CD4-positive, alpha-beta T cell treated with Interleukin-6 at 100 ng/mL for 8 hours (primary cell): ENCODE measurements at places on chromosomes 1 and 21.

DNA sequence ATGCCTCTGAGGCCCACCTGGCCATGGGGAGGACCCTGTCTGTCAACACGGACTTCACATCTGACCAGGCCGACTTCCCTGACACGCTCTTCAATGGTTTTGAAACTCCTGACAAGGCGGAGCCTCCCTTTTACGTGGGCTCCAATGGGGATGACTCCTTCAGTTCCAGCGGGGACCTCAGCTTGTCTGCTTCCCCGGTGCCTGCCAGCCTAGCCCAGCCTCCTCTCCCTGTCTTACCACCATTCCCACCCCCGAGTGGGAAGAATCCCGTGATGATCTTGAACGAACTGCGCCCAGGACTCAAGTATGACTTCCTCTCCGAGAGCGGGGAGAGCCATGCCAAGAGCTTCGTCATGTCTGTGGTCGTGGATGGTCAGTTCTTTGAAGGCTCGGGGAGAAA, 101.8 kb downstream of the ADARB1 start:
- no peak for DNase-seq

DNA sequence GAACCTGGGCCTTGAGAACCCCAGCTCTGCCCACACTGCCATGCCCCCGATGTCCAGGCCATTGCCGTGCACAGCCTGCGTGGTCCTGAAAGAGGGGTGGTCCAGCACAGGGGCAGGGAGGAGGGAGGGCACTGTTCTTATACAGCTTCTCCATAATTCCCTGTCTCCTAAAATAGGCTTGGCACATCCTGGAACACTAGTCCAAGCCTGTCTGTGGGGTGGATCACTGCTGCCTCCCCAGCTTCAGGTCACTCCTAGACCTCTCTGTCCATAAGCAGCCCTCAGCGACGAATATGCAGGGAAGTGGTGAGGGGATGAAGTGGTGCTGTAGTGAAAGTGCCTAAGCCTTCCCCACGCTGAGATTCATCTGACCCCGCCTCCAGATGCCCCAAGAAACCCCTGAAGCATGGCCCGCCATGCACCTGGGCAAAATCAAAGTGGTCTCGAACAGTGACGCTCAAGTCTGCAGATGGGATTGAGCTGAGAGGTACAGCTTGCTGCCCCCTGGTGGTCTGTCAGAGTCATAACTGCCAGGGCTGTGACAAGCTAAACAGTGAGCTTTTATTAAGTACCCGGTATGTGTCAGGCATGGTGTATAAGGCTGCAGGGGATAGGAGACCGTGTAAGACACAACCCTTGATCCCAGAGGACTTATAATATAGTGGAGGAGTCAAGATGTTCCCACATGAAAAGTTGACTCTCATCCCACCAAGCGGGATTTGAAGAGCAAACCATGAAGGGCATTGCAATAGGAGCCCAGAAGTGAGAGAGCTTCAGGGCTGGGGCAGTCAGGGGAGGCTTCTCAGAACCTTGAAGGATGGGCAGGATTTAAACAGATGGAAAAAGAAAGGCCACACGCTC, 66.6 kb downstream of the FAM163A start:
- DNase-seq: peak; percentile 69

DNA sequence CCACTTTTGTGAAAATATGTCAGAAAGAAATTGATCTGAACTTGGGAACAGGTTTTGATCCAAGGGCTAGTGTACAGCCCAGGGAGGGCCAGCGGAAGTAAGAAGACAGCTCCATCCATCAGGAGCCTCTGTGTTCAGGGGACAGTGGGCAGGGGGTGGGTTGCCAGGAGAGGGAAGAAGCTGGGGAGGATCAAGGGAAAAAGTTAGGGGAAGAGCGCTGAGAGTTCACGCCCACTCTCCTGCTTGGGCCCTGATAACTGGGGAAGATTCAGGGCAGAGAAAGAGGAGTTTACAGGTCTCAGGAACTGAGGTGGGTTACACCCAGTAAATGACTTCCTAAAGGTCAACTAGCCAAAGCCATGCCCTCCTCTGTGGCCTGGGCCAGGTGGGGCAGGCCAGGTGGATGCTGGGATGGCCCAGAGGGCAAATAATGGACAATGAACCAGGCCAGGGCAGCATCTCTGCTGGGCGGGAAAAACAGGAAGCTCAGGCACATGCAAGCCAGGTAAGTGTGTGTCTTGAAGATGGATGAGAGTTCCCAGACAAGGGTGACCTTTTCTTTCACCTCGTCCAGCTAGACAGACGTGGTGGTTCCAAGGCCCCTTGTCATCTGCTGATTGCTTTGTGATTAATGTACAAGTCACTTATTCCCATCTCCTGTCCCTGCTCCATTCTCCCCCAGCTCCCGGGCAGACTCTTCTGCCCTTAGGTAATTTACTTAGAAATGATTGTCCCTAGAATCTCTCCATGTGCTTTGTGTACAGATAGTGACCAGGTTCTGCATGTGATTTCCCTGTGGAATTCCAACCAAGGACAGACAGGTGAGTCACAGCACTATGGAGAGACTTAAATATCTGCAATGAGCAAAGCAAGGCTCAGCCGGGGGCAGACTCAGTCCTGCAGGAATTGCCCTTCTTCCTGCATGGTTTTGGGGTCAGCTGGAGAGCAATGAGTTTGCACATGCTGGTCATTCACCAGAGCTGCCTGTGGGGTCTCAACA, 57.0 kb downstream of the MDM4 start:
- no peak for DNase-seq

GRCh38 chr1:15949453-15950245, 26.3 kb downstream of the ZBTB17 start:
- peak; percentile 84 for DNase-seq

DNA sequence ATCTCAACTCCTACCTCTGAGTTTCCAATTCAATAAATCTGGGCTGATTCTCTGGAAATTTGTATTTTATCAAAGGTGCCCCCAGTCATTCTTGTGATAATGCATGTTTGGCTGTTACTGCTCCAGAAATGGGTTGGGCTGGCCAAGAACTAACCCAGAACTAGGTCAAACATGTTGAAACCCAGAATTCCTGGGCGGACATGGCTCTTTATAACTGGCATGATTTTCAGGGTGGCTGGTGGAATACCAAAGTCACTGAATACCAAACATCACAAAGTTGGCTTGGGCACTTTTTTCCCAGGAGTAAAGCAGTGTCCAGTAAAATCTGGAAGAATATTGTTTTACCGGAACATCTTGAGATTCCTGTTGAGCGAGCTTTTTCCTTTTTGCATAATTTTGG, 89.4 kb upstream of the S1PR1 start:
- DNase-seq: no peak

DNA sequence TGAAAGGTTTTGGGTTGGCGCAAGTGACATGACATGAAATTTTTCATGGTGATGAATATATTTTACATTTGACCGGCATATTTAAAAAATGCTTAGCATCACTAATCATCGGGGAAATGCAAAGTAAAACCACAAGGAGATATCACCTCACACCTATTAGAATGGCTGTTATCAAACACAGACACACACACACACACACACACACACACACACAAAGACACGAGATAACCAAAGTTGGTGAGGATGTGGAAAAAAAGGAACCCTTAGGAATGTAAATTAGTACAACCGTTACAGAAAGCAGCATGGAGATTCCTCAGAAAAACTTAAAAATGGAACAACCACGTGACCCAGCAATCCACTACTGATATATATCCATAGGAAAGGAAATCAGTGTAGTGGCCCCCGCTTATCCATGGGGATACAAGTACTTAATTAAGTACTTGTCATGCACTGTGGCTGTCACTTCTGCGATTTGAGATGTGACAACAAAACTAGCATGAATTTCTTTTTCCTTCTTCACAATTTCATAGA, 15.9 kb upstream of the PRELP start:
- DNase-seq: no peak

DNA sequence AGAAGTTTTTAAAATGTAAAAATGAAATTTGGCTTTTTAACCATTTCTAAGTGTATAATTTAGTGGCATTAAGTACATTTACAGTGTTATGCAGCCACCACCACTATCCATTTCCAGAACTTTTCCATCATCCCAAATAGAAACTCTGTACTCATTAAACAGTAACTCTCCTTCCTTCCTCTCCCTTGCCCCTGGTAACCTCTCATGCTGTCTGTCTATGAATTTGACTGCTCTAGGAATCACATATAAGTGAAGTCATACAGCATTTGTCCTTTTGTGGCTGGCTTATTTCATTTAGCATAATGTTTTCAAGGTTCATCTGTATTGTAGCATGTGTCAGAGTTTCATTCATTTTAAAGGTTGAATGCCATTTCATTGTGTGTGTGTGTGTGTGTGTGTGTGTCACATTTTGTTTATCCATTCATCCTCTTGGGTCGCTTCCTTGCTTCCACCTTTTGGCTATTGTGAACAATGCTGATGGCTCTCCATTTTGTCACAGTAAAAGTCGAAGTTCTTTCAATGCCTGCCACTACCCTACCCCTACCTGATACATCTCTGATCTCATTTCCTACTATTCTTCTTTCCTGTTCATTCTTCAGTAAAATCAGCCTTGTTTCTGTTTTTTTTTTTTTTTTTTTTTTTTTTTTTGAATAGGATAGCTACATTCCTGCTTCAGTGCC, 45.3 kb downstream of the F3 start:
- no peak for DNase-seq

DNA sequence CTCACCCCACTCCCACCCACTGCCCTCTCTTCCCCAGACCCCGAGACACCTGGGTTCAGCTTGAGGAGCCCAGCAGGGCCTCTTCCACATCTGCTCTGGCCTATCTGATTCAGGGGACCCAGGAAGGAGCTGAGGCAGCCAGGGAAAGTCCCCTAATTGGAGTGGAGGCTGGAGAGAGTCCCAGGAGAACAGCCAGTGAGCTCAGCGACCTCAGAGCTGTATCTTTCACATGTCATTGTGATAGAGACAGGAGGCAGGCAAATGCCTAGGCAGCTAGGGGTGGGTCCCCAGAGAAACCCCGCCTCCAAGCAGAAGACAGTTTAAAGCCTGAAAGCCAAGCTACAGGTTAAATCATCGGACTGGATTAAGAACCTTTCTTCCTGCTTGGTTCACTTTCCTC, 122.7 kb downstream of the MATN1 start:
- no peak for DNase-seq

DNA sequence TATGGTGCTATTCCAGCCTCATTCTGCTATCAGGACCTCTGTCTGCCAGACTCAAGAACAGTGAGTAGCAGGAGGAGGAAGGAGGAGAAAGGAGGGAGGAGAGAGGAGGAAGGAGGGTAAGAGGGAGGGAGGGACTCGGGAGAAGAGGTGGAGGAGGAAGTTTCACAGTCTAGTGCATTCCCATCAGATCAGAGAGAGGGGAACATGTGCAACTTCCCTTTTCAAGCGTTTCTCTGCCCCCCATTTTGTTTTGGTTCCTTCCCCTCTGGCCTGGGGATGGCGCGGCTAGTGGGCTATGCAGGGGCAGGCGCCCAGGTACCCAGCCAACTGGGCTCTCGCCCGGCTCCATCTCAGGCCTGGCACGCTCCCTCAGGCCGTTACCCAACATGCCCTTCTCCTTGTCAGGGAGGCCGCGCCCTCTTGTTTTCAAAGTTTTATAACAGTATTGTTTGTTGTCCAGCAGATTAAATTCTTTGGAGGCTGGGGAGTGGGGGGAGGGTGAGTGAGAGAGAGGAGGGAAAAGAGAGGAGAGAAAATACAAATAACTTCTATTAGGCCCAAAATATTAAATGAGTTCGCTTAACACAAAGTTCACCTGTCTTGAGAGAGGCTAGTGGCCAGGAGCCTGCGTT, 56.0 kb downstream of the CD46 start:
- DNase-seq: no peak

DNA sequence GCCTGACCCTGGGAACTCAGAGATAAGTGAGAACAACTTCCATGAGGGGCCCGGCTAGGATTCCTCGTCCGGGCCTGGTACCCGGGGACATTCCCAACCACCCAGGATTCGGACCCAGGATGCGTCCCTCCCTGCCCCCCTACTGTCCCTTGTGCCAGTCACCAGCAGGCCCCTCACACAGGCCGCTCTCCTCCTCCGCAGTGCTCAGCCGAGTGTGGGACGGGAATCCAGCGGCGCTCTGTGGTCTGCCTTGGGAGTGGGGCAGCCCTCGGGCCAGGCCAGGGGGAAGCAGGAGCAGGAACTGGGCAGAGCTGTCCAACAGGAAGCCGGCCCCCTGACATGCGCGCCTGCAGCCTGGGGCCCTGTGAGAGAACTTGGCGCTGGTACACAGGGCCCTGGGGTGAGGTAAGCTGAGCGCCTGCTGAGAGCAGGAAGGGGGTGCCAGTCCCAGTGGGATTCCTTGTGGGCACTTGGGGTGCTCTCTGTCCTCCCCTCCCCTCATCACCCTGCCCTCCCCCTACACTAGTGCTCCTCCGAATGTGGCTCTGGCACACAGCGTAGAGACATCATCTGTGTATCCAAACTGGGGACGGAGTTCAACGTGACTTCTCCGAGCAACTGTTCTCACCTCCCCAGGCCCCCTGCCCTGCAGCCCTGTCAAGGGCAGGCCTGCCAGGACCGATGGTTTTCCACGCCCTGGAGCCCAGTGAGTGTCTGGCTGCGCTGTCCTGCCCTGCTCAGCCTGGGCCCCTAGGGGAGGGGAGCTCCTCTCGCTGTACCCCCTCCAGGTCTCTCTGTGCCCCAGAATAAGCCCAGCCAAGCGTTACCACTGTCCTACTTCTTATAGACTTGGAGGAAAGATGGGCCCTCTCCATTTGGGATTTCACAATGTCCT, 9.8 kb downstream of the ADAMTSL4 start:
- DNase-seq: no peak

DNA sequence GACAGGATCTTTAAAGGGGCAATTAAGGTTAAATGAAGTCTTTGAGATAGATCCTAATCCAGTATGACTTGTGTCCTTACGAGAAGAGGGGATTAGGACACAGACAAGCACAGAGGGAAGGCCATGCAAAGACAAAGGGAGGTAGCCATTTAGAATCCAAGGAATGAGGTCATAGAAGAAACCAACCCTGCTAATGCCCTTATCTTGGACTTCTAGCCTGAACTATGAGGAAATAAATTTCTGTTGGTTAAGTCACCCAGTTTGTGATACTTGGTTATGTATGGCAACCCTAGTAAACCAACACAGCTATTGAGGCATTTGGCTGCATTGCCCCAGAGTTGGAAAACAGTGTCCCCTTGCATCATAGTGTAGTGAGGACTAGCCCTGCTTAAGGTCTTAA, 121.3 kb downstream of the MAST2 start:
- DNase-seq: no peak

DNA sequence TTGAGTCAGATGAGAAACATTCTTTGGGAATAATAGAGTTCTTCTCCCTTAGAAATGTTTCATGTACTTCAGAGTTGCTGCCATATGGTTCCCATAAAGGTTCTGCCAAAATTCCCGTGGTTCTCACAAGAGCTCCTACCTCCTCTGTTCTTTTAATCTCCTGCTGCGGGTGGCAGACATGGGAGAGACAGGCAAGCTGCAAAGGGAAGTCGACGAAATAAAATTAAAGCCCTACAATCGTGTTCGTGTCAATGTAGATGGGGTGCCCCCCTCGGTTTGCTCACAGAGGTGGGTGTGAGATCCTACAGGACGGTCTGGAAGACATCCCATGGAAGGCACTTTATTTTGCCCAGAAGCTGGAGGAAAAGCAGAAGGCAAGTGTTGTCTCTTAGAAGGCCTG, 276.0 kb downstream of the RWDD3 start:
- DNase-seq: no peak

GRCh38 chr1:3775490-3776230, 3.1 kb downstream of the SMIM1 start:
- DNase-seq: peak; percentile 44
